Activated CD4-positive, alpha-beta T cell treated with anti-CD3 and anti-CD28 coated beads, Interleukin-2, Interleukin-6, amounts not matched to agents 100 ng/mL and 50 ng/mL, durations not matched to agents 16 hours and 8 hours (primary cell): ENCODE measurements at places on chromosomes 13 and 19.

DNA sequence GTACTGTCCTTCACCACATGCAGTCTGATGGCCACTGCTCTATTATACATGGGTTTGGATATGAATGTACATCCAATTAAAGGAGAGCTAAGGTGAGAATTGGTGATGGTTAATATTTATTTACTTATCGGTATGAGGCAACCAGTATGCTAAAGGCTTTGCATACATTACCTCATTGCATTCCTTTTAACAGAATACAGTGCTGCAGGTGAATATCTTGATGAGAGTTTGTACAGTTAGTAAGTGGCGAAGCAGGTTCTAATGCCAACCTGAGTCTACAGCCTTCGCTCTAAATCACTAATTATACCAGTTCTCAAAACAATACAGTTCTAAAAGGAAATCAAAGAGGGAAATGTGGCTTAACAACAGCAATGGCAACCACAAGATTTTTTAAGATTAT, 284.1 kb downstream of the ITGBL1 start:
- DNase-seq: no peak

GRCh38 chr19:48670699-48671445, 1.9 kb downstream of the NTN5 start:
- DNase-seq: no peak

DNA sequence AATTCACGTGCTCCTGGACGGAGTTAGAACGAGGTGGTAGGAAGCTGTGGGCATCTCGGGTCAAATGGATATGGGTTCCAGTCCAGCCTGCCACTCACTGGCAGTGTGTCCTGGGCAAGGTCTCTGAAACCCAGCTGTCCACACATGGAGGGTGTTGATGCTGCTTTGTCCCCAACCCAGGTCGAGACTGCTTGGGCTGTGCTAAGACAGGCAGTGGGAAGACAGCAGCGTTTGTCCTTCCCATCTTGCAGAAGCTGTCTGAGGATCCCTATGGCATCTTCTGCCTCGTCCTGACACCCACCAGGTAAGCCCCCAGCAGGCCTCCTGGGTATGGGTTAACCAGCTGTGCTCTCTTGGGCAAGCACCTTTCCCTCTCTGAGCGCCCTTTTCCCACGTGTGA, 885 bp downstream of the DDX49 start:
- DNase-seq: no peak

GRCh38 chr13:48161530-48162179, 66.8 kb upstream of the MED4 start:
- DNase-seq: no peak

DNA sequence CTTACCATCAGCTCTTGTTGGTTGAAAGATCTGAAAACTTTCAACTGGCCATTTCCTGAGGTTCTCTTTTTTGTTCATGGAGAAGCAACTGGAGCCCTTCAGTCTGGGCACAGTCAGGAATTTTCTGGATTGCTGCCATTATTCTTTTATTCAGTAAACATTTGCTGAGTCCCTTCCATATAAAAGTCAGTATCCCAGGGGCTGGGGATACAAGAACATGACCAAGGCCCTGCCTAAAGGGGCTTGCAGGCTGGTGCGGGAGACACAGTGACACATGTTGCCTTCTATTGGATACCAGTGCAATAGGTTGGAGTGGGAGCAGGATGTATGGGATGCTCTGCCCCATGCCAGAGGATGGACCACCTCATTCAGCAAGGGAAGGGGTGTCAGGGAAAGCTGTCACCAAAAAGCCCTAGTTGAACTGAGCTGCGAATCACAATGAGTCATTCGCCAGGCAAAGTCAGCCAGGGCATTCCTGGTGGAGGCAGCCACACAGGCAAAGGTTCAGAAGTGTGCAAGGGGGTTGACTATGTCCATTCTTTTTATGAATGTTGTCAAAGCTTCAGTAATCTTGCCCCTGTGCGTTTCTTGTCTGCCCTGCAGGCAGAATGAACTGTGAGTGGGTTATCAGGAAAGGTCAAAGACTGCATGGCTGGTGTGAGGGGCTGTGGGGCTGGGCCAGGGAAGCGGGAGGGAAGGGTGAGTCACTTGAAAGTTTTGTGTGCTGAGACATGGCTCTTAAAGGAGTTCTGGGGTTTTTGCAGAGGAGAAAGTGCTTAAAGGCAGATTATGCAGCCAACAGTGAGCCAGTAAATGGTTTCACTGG, 395.9 kb downstream of the KCNRG start:
- no peak for DNase-seq

DNA sequence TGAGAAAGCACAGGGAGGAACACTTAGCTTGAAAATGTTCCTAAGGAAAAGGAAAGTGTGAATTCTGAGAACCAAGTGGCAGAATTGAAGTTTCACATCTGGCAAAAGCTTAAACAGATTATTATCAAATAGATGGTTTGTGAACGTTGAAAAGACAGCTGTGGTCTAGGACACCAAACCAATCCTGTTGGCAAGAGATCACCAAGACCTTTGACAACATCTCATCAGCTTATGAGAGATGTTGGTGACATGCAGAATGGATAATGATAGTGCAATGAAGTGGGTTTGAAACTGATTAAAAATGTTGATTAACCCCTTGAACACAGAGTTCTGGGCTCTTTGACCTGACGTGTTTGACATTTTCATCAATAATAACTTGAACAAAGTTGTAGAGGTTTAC, 74.6 kb upstream of the GPR183 start:
- no peak for DNase-seq

DNA sequence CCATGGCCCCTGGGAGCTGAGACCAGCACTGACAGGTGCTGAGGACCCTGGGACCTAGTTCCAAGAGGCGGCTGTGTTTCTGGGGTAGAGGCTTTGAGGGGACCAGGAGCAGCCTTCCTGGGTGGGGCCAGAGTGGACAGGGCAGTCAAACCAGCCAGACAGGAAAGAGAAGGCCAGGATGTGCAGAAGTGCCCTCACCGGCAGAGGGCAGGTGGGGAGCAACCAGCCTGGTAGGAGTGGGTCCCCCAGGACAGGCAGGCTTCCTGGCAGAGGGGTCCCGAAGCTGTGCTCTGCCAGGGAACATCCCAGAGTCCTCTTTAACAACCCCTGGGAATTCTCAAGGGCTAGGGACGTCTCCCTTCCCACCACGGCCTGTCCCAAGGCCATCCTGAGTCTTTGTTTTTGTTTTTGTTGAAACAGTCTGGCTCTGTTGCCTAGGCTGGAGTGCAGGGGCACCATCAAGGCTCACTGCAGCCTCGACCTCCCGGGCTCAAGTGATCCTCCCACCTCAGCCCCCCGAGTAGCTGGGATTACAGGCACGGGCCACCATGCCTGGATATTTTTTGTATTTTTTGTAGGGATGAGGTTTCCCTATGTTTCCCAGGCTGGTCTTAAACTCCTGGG, 3.0 kb upstream of the HIPK4 start:
- no peak for DNase-seq

- DNase-seq: no peak
These were observed 356.9 kb upstream of the TSHZ3 start for GRCh38 chr19:31706131-31706530.

DNA sequence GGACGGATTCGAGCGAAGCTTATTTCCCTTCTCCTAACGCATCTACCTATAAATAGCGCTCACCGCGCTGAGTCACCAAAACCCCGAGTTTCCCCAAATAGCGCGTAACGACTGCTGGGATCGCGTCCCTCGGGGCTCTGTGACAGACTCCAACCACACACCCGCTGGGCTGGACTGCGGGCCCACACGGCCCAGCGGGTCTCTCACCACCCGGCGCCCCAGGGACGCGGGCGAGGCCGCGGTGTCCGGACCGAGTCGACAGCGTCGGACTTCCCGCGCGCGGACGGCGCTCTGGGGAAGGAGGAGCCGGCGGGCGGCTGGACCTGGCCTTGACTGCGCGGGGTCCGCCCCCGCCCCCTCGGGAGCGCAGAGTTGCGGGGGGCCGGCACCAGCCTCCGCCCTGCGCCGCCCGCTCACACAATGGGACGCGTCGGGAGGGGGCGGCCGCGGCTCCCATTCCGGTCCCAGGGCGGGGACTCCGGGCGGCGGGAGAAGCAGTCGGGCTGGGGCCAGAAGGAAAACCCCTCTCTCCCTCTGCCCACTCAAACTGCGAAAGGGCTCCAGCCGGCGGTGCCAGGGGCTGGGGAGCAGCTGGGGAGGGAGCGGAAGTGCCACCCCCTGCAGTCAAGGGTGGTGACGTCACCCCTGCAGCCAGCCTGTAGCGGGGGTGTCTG, 108.8 kb downstream of the KCNRG start:
- peak; percentile 92 for DNase-seq

- no peak for DNase-seq
These were observed 30.9 kb downstream of the ZFR2 start for GRCh38 chr19:3837922-3838321.

DNA sequence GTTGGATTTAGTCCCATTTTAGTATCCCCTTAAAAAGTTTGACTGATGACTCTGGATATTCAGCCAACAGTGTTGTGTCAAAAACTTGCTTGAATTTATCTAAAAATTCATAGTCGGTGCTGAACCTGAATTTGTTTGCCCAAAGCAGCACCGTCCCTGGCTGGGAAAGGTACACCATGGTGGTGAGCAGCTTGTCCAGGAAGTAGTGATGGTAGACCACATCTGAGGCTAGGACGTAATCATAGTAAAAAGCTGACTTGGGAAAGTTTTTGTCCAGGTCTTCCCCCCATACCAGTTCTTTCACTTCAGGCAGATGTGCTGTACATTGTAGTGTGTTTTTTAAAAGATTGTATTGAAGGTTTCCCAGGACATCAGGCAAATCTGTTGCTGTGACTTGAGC, 8.8 kb downstream of the METTL21C start:
- no peak for DNase-seq

DNA sequence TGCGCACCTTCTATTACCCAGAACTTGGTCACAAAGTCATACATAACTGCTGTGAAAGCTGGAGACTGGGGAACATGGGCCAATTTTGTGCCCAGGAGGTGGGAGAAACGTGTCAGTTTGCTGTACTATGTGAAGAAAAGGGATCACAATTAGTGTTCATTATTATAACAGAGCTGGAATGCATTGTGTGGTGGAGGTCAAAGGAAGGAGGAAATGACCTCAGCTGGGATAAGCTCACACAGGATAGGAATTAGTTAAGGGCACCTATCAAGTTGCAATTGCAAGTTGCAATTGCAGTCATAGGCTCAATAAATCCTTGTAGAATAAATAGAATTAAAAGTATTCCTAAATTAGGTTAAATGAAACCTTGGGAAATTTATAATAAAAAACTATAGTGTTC, 103.9 kb upstream of the OBI1 start:
- no peak for DNase-seq

DNA sequence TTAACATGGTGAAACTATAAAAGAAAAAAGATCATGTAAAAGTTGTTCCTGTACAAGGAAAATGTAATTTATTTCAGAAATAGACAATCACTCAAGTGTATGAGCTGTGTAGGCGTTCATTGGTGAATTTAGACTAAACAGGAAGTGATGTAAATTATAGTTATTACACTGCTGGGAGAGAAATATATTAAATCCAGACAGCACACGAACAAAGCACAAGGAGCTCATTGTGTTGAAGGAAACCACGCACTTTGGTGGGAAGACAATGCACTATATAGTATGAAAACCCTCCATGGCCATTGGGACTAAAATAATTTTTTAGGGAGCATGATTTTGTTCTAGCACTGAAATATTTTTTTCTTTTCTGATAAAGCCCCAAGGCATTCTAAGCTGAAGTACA, 450.5 kb downstream of the KLF12 start:
- DNase-seq: no peak

DNA sequence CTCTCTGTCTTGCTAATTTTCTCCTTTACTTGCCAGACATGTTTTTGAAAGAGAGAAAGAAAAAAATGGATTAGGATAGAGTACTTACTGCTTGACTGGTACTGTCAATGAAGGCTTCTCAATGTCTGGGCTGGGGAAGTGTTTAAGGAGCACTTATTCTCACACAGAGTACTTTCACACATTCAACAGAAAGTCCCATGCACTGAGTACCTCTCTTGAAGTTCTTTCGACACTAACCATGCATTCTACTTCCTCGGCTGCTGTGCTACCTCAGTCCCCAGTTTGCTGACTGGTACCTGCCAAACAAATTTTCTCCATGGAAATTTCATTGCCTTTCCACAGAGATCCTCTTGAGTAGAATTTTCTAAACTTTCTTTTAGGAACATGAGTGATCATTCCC, 281.9 kb downstream of the RBM26 start:
- DNase-seq: no peak

- DNase-seq: no peak
These were observed 277.7 kb upstream of the ZNF507 start for GRCh38 chr19:32067685-32068084.

DNA sequence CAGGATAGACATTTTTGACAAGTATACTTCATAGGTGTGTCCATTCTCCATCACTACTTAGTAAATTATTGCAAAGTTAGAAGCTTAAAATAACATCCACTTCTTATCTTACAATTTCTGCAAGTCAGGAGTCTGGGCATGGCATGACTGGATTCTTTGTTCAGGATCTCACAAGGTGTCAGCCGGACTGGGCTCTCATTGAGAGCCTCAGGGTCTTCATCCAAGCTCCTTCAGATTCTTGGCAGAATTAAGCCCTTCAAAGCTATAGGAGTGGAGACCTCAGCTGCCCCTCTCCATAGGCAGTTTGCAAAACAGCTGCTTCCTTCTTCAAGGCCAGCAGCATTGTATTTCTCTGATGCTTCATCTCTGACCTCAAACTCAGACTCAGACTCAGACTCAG, 9.1 kb upstream of the SIN3B start:
- DNase-seq: no peak

DNA sequence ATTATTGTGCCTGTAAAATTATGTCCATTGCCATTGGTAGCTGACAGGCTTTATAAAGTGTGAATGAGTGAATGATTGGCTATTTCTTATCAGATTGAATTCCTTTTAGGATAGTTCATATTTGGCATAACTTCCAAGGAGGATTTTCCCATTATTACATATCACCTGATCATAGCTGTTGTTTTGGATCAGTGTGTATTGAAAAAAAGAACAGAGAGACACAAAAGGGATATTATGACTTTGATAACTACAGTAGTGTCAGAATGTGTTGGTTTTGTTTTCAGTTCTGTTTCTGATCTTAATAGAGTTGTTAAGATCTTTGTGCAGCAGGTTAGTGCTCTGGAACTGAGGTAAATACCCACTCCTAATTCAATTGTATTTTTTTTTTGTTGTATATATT, 103.8 kb downstream of the LRCH1 start:
- DNase-seq: no peak

DNA sequence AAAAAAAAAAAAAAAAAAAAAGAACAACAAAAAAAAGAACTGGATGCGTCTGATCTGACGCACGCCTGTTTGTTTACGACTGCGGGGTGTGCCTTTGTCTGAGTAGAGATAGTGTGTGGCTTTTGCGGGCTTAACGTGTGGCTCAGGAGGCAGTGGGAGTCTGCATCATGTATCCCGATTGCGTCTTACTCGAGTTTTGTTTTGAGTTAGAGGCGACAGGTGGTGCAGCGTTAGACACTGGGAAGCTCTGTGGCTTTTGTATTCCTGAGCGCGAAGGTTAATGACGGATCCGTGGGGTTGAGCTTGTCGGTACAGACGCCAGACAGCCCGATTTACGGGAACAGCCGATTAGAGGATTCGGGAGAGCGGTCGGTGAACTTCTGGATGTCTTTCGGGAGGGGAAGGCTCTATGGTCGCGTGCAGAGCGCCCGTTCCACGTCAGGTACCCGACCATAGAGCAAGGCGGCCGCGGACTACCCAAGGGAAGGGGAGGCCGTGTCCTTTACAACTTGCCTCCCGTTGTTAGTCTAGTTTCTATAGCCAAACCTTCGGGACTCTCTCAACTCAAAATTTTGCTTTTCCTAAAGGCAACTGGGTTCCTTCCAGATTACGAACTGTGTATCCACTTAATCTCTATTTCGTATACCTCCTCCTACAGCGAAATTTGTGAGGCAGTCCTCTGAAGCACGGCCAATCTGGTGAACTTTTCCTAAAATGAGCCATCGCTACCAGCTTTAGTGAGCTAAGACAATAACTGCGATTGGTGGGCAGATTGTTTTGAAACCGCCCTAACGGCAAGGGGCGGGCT, 926 bp upstream of the HNRNPUL1 start:
- peak; percentile 88 for DNase-seq
